ENCODE measurements at places on chromosomes 3 and 15. TPM values are rescaled to one million over a fixed set of nuclear protein-coding genes. Genes with fewer than 3 reads are reported as not detected.

The SLC9C1 gene
- polyA plus RNA-seq = 0.85 TPM

The LIPC gene
- 0.32 TPM for polyA plus RNA-seq

The SLC28A2 gene
- polyA plus RNA-seq = 0.46 TPM

The PRKAR2A gene
- 36.9 TPM for polyA plus RNA-seq

The EIF3J gene
- polyA plus RNA-seq = 82.4 TPM

The KCNAB1 gene
- 1.7 TPM for polyA plus RNA-seq

The SCAMP5 gene
- 11.5 TPM for polyA plus RNA-seq

The CPB1 gene
- 0.79 TPM for polyA plus RNA-seq

The ANAPC13 gene
- 84.6 TPM for polyA plus RNA-seq

The HHATL gene
- 1.7 TPM for polyA plus RNA-seq

The KCNH8 gene
- 3.0 TPM for polyA plus RNA-seq

The CAPN3 gene
- polyA plus RNA-seq = 16.7 TPM

The PPP2R3A gene
- 15.3 TPM for polyA plus RNA-seq

The HRG gene
- 0.13 TPM for polyA plus RNA-seq

The DCBLD2 gene
- 90.3 TPM for polyA plus RNA-seq

The PRSS50 gene
- polyA plus RNA-seq = 1.2 TPM

The SEMA6D gene
- 45.0 TPM for polyA plus RNA-seq

The SNTN gene
- 8.6 TPM for polyA plus RNA-seq

The AMIGO3 gene
- polyA plus RNA-seq = 2.4 TPM

The MKRN2OS gene
- 0.75 TPM for polyA plus RNA-seq

The AP3B2 gene
- 2.0 TPM for polyA plus RNA-seq

The ANXA2 gene
- 739 TPM for polyA plus RNA-seq

The KPNA1 gene
- 42.4 TPM for polyA plus RNA-seq

The GABRG3 gene
- polyA plus RNA-seq = 7.1 TPM

The UTS2B gene
- polyA plus RNA-seq = 1.7 TPM

The RYK gene
- polyA plus RNA-seq = 101 TPM

The CATSPER2 gene
- 13.2 TPM for polyA plus RNA-seq

The PPCDC gene
- polyA plus RNA-seq = 11.9 TPM

The POLQ gene
- 8.3 TPM for polyA plus RNA-seq

The CHD2 gene
- 121 TPM for polyA plus RNA-seq

The SLC12A1 gene
- 0.06 TPM for polyA plus RNA-seq

The CCDC50 gene
- polyA plus RNA-seq = 45.3 TPM

The PLA2G4D gene
- 0.16 TPM for polyA plus RNA-seq

The SNURF gene
- 41.2 TPM for polyA plus RNA-seq

The DLL4 gene
- 22.5 TPM for polyA plus RNA-seq

The MCF2L2 gene
- polyA plus RNA-seq = 3.0 TPM

The REC114 gene
- not detected for polyA plus RNA-seq

The MINDY4B gene
- polyA plus RNA-seq = 0.09 TPM
